ENCODE measurements at places on chromosomes 2 and 18.

- peaks cover 2% of the 10 kb centered on the region for H3K27me3 ChIP-seq
- no peaks in the 10 kb centered on the region for H3K36me3 ChIP-seq
- no peak overlapping the region for H3K4me3 ChIP-seq
- no peaks in the 10 kb centered on the region for H3K4me1 ChIP-seq
- no peak overlapping the region for H3K27ac ChIP-seq
Measured at GRCh38 chr2:165594935-165595255, 125.4 kb downstream of the CSRNP3 start.

DNA sequence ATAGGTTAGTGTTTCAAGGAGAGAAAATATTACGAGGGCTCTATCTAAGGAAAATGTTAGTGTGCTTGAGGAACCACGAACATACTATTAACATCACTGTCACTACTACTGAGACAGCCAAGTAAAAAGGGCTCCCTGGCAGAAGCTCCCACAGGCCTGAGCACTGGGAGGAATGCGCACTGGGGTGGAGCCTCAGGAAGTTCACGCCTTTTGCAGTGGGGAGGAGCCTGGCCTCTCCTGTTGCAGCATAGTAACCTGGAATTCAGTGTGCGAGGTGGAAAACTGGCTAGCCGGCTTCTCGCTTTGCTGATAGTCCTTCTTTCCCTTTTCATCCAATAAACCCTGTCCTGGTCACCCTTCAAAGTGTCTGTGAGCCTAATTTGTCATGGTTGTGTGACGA lies 250.3 kb downstream of the ERBB4 start:
- no peaks in the 10 kb centered on the region for H3K4me1 ChIP-seq
- no peak for DNase-seq
- H3K4me3 ChIP-seq: no peak overlapping the region
- H3K27ac ChIP-seq: no peak overlapping the region
- no peaks in the 10 kb centered on the region for H3K36me3 ChIP-seq
- no peaks in the 10 kb centered on the region for H3K27me3 ChIP-seq

DNA sequence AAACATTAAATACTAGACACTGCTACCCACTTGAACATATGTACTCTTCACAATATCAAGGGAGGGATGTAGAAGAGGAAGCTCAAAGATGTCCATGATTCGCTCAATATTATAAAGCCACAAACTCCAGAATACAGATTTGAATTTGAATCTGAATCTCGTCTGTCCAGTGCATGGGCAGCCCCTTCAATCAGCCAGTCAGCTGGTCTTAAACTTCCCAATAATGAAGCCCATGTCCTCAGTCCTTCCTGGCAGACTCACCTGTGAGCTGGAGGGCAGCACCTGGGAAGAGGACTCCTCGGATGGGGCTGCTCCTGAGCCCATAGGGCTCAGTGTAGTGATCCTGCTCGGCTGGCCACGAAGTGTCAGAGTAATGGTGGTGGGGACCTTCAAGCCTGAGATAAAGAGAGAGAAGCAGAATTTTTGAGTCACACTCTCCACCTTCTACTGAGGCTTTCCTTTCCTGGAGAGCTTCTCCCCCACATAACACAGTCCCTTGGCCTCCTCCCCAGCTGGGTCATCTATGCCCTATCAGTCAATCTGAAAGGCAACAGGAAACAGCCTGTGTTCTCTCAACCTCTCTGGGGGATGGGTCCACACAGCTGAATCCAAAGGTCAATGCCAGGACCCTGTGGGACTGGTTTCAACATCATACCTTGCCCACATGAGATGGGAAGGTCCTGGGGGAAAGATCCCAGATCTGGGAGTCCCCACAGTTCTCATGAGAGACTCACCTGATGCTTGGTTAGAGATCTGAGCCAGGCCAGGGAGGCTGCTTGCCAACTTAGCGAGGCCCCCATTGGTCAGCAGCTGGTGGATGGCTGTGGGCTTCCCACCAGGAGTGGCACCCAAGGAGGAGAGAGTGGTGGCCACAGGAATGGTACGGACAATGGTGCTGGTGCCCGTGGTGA lies 36.5 kb downstream of the KANSL3 start:
- peak overlapping the region; percentile 50 for H3K27ac ChIP-seq
- peaks cover 34% of the 10 kb centered on the region for H3K4me1 ChIP-seq
- H3K36me3 ChIP-seq: peaks cover 61% of the 10 kb centered on the region
- no peak overlapping the region for H3K4me3 ChIP-seq
- no peak for DNase-seq

DNA sequence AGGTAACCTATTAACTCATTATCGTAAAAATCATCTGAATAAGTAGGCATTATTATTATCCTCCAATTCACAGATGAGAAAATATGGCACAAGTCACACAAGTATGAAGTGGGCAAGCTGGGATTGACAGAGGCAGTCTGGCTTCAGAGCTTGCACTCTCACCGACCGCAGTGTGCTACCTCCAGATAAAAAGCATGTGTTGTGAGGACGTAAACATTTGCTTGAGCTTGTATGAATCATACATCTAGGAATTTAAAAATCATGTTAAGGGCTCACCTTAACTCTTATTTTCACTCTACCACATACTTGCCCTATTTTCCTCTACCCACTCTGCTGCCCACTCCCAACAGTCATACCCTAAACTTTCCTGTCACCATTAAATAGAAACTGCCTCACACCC lies 65.3 kb upstream of the AMMECR1L start:
- H3K4me3 ChIP-seq: no peak overlapping the region
- peaks cover 42% of the 10 kb centered on the region for H3K36me3 ChIP-seq
- H3K27ac ChIP-seq: no peak overlapping the region
- H3K4me1 ChIP-seq: no peaks in the 10 kb centered on the region
- DNase-seq: no peak
- H3K27me3 ChIP-seq: no peaks in the 10 kb centered on the region

DNA sequence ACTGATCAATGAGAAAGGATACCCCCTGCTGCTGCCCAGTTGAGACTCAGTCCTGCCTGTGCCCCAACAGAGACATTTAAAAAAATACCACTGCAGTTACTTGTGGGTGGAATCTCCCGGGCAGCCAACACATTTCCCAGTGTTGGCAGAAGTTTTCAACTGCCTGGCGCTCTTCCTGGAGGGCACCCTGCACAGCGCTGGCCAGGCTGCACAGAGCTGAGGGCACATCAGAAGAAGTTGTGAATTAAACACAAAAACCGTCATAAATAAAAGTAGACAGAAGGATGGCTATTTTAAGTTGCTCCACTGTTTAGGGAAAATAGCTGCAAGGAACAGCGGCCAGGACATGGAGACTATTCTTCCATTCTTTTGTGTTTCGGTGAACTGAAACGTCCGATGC lies 110.2 kb upstream of the THOC1 start:
- H3K27ac ChIP-seq: no peak overlapping the region
- no peak overlapping the region for H3K4me3 ChIP-seq
- H3K27me3 ChIP-seq: peaks cover 2% of the 10 kb centered on the region
- DNase-seq: no peak
- peaks cover 2% of the 10 kb centered on the region for H3K4me1 ChIP-seq

- H3K27ac ChIP-seq: no peak overlapping the region
- no peak overlapping the region for H3K4me3 ChIP-seq
- H3K27me3 ChIP-seq: peaks cover 4% of the 10 kb centered on the region
- no peak for DNase-seq
- no peaks in the 10 kb centered on the region for H3K36me3 ChIP-seq
- no peaks in the 10 kb centered on the region for H3K4me1 ChIP-seq
Measured at GRCh38 chr18:37540424-37541138, 25.0 kb downstream of the CELF4 start.

- H3K4me3 ChIP-seq: no peak overlapping the region
- no peak for DNase-seq
- H3K4me1 ChIP-seq: peaks cover 2% of the 10 kb centered on the region
- no peaks in the 10 kb centered on the region for H3K27me3 ChIP-seq
- H3K27ac ChIP-seq: no peak overlapping the region
Measured at GRCh38 chr18:70127359-70127758, 78.1 kb downstream of the RTTN start.

GRCh38 chr2:152564754-152565551 lies 152.3 kb downstream of the PRPF40A start:
- no peaks in the 10 kb centered on the region for H3K36me3 ChIP-seq
- no peak overlapping the region for H3K27ac ChIP-seq

GRCh38 chr2:96801786-96802595 lies 14.1 kb upstream of the CNNM3 start:
- DNase-seq: no peak
- H3K27ac ChIP-seq: no peak overlapping the region
- H3K4me3 ChIP-seq: no peak overlapping the region
- H3K27me3 ChIP-seq: no peaks in the 10 kb centered on the region

- no peak for DNase-seq
- H3K4me1 ChIP-seq: no peaks in the 10 kb centered on the region
- H3K27me3 ChIP-seq: peaks cover 5% of the 10 kb centered on the region
- no peak overlapping the region for H3K27ac ChIP-seq
- H3K36me3 ChIP-seq: no peaks in the 10 kb centered on the region
- no peak overlapping the region for H3K4me3 ChIP-seq
Measured at GRCh38 chr18:46953195-46953594, 35.8 kb downstream of the KATNAL2 start.

GRCh38 chr18:63562284-63562683 lies 20.1 kb downstream of the SERPINB12 start:
- peaks cover 8% of the 10 kb centered on the region for H3K27me3 ChIP-seq
- no peak overlapping the region for H3K4me3 ChIP-seq
- H3K36me3 ChIP-seq: no peaks in the 10 kb centered on the region
- no peak overlapping the region for H3K27ac ChIP-seq
- DNase-seq: no peak

DNA sequence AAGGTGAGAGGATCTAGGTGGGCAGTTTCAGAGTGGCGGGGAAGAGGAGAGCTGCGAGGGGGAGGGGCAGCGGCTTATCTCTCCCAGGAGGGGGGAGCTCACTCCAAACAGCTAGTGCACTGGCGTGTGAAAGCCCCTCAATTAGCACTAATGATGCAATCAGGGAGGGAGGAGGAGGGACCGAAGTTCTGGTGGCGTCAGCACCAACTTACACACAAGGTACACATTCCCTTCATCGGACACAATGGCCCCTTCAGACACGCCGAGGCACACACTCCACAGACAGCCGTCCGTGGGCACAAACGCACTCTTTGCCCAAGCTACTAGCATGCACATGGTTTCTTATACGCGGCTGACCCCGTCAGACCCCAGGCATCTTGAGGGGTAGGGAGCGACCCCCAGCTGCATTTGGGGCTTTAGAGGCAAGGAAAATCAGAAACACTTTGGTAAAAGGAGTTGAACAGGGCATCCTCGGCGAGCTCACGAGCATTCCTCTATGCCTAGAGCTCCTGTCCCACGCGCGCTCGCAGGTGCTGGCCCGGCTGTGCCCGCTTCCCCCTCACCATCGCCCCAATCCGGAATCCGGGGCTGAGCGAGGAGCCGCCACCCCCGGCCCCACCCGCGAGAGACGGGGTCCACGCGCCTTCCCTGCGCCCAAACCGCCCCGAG lies 868 bp upstream of the PKDCC start:
- H3K27me3 ChIP-seq: peaks cover 68% of the 10 kb centered on the region
- H3K36me3 ChIP-seq: no peaks in the 10 kb centered on the region
- H3K4me1 ChIP-seq: no peaks in the 10 kb centered on the region

GRCh38 chr2:200968735-200969134 lies 5.3 kb upstream of the ORC2 start:
- peaks cover 41% of the 10 kb centered on the region for H3K4me1 ChIP-seq
- H3K27ac ChIP-seq: peak overlapping the region; percentile 3
- H3K27me3 ChIP-seq: no peaks in the 10 kb centered on the region

Data from activated CD4-positive, alpha-beta T cell treated with anti-CD3 and anti-CD28 coated beads, Interleukin-2, amount 10 ng/mL, durations not matched to agents 7 days and 5 days (primary cell).